Activated CD8-positive, alpha-beta memory T cell treated with anti-CD3 and anti-CD28 coated beads for 1 hour (primary cell): ENCODE measurements at places on chromosomes 3 and 15.
A peak's percentile ranks its signal among the peaks of the same experiment; 100 is the strongest.

DNA sequence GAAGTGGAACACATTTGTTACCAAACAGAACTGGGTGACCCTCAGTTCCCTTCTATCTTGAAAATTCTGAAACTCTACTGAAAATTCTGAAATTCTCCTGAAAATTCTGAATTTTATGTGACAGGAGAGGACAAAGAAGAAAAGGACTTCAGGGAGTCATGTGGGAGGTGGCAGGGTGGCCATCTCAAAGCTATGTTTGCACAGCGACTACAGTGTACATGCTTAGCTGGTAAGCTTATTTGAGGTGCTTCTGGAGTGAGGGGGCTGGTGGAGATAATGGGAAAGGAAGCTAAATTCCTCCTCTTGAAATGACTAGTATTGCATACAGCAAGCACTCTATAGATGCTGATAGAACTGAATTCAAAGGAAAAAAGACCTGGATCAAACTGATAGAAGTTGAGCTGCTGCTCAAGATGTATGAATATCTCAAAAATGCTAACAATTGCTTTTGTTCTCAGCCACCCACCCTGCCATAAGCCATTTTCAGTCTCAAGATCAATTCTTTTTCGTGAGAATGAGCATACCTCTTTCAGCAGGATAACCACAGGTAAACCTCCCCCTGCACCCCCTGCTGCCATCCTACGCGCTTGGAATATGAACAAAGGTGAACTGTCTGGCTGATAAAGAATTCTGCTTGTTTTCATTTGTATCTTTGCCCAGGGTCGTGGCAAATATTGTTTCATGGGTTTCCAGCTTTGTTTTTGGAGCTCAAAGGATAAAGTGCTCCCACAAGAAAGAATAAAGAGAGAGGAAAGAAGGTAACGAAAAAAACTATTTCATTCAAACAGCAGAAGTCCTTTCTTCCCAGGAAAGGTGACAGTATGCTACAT lies 16.6 kb upstream of the ARHGEF3 start:
- DNase-seq = no peak

DNA sequence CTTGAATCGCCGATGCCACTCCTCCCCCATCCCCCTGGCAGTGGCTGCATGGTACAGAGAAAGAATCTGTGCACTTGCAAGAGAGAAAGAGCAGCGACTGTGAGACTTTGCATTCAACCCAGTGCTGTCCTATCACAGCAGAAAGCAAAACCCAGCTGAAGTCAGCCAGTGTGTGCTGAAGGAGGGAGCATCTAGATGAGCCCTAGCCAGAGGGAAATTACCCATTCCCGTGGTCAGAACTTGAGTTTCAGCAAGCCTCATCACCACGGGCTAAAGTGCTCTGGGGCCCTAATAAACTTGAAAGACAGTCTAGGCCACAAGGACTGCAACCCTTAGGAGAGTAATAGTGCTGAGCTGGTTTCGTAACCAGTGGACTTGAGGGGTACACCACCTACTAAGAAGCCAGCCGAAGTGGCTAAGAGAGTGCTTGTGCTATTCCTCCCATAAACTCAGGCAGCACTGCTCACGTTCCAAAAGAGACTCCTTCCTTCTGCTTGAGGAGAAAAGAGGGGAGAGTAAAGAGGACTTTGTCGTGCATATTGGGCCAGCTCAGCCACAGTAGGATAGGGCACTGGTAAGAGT lies 15.2 kb upstream of the PIK3R4 start:
- no peak for DNase-seq

DNA sequence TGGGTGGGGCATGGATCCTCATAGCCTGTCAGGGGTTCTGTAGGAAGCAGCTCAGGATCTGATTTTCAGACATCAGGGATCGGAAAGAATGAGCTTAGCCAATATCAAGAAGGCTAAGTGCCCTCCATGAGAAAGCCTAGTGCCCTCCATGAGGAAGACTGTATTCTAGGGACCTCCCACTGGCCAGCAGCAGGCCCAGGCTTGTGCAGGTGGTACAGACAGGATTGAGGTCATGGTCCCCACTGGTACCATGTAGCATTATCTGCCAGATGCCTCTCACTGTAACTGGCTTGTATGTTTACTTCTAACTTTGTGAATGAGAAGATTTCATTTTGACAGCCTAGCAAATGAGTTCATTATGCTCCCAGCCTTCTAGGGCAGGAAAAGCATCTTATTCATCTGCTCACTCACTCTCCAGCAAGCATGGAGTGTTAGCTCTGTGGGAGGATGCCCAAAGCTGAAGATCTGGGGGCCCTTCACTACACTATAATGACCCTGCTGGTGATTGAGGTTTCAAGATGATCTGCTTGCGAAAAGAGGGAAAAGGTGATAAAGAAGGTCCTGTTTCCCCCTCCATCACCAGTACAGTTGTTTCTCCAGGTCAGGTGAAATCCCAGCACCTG lies 7.5 kb downstream of the EPHB1 start:
- DNase-seq = no peak

DNA sequence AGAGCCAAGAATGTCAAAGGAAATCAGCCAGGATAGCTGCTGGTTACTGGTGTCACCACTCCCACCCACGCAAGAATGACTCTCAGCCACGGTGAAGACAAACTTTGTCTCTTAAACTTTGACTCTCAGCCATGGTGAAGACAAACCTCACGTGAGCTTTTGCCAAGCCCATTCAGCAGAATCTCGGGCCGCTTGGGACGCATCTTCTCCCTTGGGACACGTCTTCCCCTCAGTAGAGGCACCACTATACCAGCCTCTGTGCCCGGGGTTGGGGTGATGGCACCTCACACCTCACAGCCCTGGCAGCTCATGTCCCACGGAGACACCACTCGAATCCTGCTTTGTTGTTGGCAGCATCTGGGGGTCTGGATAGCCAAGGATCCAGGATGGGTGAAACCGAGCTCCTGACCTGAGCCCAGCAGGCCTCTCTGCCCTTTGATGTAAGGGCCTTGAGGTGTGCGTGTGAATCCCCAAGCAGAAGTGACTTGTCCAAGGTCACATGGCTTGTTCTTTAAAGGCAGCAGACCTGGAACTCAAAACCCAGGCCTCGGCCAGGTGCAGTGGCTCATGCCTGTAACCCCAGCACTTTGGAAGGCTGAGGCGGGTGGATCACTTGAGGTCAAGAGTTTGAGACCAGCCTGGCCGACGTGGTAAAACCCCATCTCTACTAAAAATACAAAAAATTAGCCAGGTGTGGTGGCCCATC lies 21.8 kb downstream of the RBPMS2 start:
- DNase-seq = no peak

DNA sequence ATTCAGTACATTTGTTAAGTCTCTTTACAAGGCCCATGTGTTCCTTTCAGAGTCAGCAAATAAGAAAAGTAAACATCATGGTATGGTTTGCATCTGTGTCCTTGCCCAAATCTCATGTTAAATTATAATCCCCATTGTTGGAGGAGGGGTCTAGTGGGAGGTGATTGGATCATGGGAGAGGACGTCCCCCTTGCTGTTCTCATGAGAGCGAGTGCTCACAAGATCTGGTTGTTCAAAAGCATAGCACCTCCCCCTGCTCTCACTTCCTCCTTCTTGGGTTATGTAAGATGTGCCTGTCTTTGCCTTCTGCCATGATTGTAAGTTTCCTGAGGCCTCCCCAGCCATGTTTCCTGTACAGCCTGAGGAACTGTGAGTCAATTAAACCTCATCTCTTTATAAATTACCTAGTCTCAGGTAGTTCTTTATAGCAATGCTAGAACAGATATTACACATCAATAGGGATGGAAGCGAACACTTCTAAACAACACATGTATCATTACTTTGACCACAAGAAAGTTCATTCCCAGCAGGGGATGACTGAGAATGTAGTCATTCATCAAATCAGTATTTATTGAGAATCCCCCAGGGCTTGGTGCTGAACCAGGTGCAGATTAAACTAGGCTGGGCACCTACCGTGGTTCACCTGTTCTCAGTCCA lies 4.1 kb downstream of the EFCAB12 start:
- no peak for DNase-seq

DNA sequence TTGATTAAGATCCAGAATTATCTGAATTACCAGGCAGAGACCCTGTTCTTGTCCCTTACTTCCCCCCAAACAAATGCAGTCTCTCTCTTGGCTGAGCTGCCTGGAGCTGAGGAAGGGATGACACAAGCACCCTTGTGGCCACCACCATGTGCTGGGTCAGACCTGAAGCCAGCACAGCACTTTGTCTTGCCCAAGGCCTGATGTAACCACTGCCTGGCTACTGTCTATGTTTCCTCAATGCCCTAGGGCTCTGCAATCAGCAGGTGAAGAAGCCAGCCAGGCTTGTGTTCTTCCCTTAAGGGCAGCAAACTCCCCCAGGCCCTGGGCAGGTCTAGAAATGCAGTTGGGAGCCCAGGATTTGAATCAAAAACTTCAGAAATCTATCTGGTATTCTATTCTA lies 15.8 kb upstream of the CASR start:
- no peak for DNase-seq

DNA sequence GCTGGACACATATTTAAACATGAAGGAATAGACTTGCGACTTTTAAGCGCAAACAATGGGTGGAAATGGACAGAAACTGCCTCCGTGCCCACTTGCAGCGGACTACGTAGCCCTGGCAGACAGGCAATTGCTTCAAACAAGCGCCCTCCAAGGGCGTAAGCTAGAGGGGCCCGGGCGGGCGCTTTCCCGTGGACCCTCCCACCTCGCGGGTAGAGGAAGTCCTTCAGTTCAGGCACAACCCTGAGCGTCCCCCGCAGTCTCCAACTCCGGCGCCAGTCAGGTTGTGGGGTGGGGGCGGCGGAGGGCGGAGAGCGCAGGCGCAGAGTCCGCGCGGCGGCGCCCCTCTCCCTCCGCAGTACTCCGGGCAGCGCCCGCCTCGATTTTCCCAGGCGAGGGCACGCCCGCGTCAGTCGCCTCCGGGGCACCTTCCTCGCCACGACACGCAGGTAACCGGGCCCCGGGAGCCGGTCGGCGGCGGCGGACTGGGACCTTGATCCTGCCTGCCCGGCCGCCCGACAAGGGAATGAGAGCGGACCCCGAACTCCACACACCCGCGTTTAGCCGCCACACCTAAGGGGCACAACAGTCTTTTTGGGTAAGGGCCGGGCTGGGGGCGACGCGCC lies at the start of gene SLC35G2:
Gene SLC35G2 (plus strand): TSS at position 358 of the 623 bp plus-strand sequence. CDS start 35,335 bp downstream, outside the sequence.
- DNase-seq = peak; percentile 12

- DNase-seq = no peak
Observed at GRCh38 chr15:59304034-59304795, 68.5 kb downstream of the MYO1E start.

- no peak for DNase-seq
Observed at GRCh38 chr3:30141178-30141581, 465.2 kb upstream of the TGFBR2 start.

GRCh38 chr3:168933614-168934013 lies 729.9 kb downstream of the MECOM start:
- no peak for DNase-seq

DNA sequence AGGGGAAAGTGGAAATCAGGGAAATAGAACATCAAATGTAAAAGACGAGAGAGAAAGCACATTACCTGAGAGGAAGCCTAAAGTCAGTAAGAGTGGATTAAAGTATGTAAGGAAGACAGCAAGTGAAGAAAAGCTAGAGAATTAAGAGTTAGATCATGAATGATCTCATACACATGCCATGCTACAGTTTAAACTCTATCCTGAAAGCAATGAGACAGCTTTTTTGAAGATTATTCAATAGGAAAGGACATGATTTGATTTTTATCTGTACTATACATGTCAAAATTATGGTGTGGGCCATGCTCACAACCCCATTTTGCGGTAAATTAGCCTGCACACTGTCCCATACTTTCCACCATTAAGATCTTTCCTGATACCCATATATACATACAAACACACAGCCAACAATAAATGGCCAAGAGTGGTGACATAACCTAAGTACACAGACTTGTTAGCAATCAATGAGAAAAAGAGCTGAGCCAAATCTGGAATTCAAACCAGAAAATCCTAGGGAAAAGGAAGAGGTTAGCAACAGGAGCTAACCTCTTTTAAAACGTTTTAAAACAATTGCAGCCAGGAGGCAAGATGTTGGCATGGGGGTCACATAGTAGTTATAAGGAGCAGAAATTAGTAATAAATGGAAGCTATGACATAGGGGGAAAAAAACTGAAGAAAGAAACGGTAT lies 4.5 kb downstream of the MYO9A start:
- no peak for DNase-seq

DNA sequence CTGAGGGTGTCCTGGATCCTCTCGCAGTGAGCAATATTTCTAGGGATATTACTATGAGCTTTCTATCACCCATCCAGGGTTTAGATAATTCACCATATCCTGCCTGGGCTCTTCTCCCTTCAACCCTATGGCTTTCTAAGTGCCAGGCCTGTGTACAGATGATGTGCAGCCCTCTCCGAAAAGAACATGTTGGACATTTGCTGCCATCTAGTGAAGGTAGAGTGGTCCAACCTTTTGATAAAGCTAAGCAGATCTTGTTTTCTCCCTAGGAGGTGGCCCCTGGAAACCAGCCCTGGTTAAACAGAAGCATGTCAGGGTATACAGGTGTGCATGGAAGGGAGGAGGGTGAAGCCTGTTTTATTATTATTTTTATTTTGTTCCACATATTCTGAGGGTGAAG lies 27.9 kb upstream of the SCN10A start:
- no peak for DNase-seq

DNA sequence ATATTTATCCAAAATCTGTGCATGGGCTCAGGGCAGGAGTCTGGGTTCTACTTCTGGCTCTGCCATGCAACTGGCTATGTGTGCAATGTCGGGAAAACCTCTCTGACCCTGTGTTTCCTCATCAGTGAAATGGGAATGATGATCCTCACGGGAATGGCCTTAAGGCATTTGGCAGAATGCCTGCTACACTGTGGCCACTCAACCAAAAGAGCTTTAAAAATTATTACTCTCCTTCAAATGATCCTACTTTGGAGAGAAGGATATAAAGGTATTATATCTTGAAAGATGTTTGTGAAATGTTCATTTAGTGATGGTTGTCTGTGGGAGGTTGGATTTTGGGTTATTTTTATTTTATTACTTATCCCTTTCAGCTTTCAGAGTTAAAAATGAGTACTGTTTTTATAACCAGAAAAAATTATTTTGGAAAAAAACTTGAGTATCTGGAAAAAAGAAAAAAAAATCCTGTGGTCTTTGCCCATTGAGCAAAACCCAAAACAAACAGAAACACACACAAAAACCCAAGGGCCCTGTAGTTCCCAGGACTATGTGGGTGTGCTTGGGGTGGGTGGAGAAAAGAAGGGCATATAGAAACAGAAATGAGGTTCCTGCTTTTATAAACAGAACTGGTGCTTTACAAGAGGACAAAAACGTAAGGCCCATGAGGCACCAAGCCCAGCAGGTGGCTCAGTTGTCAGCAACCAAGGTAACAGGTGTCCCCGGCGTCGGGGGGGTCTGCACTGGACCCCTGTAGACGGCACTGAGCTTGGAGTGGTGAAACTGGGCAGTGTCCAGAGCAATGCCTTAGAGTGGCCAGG lies 22.0 kb downstream of the RGMA start:
- no peak for DNase-seq

DNA sequence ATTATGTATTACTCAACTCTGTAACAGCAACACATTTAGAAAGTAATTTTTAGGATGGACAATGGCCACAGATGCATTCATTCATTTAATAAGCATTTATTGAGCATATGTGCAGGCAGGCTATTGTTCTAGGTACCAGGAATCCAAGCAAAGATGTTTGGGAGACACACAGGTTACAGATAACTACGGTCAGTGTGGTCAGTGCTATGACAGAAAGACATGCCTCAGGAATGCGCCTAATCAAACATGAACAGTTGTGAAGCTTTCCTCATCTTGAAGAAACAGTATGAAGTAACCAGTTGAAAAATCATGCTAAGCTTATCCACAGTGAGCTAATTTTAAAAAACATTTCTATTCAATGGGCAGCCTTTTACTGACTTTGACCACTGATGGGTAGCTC lies 155.4 kb upstream of the CCDC54 start:
- no peak for DNase-seq

- DNase-seq = no peak
Observed at GRCh38 chr3:195150181-195151118, 120.5 kb downstream of the XXYLT1 start.
